Osteocyte (in vitro differentiated cells): ENCODE measurements at places on chromosomes 1 and 21. TPM values are rescaled to one million over a fixed set of nuclear protein-coding genes. Genes with fewer than 3 reads are reported as not detected.

GRCh38 chr1:207030522-207031009 lies 2.0 kb downstream of the C1orf116 start:
- no peak for DNase-seq

DNA sequence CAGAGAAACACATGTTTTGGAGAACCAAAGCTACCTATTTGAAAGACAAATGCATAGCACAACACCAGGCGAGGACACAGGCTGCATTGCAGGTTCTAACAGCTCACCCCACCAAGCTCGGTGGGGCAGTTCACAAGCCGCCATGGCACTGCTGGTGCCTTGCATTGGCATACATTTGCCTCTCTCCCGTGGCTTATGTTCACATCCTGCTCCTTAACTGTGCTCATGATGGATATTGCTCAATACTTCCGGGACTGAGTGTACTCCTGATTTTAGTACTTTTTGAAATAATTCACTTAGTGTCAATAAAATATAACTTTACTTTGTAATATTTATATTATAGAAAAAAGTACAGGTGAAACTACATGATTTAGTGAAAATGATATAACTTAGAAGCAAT lies 1187.4 kb upstream of the NCAM2 start:
- no peak for DNase-seq

- DNase-seq, result no peak
These were observed 25.3 kb downstream of the CHI3L2 start for GRCh38 chr1:111252786-111253185.

DNA sequence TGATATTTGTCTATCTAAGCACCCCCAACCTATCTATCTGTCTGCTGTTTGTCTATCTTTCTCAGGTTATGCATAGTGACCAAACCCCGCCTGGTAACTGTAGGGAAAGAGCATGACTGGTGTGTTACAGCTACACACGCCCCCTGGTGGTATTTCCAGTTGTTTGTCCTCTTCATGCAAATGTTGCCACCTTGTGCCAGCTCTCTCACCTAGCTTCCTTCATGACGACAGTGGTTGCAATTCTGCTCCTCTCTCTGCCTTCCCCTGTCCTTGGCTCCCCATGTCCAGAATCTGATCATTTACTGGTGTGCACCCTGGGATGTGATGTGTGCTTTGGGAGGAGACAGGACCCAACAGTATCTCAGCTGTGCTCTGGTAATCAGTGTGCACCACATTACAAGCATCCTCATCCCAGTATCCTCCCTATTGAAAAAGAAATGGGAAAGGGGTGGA lies 8.1 kb upstream of the INKA2 start:
- DNase-seq, result peak; percentile 83

- DNase-seq, result no peak
These were observed 570 bp upstream of the PEX10 start for GRCh38 chr1:2412773-2413494.

- no peak for DNase-seq
These were observed 152.9 kb downstream of the FCRL5 start for GRCh38 chr1:157399343-157399983.

GRCh38 chr1:207917080-207917479 lies 6.2 kb upstream of the CD34 start:
- DNase-seq, result no peak

- DNase-seq, result no peak
These were observed 36.1 kb upstream of the CACYBP start for GRCh38 chr1:174963529-174964125.

DNA sequence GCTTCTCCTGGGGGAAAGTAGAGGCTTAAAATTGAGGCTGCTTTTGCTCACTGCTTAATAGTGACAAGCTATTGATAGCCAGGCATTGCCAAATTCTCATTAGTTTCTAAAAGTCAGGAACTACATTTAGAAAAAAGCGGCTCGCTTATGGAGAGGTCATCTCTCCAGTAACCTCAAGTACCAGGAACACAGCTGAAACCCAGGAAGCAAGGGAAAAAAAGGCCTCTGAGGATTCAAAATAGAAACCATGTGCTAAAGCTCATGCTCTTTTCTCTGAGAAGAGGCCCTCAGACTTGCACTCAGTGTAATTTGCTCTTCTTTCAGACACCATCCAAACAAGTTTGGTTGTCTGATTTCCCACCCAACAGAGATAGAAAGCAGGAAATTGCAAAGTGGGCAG lies 261.4 kb upstream of the USP25 start:
- no peak for DNase-seq

- no peak for DNase-seq
These were observed 37.4 kb downstream of the VANGL1 start for GRCh38 chr1:115679141-115679611.

DNA sequence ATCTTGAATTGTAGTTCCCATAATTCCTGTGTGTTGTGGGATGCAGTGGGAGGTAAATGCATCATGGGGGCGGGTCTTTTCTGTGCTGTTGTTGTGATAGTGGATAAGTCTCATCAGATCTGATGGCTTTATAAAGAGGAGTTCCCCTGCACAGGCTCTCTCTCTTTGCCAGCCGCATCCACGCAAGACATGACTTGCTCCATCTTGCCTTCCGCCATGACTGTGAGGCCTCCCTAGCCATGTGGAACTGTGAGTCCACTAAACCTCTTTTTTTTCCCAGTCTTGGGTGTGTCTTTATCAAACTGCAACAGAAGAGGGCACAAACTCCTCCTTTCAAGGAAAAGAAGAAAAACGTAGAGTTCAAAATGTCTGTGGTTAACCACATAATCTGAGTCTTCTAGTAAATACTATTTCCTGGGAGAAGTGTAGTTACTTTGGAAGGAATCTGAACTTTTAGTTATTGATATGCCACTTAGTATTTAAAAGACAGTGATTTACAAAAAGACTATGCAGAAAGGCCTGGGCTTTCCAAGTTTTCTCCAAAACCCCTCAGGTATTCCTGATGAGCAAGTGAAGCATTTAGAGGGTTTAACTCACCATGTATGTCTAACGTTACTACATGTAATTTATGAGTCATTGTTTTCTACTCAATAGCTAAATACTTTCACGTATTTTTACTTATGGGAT lies 10.0 kb downstream of the ADAMTS1 start:
- no peak for DNase-seq

DNA sequence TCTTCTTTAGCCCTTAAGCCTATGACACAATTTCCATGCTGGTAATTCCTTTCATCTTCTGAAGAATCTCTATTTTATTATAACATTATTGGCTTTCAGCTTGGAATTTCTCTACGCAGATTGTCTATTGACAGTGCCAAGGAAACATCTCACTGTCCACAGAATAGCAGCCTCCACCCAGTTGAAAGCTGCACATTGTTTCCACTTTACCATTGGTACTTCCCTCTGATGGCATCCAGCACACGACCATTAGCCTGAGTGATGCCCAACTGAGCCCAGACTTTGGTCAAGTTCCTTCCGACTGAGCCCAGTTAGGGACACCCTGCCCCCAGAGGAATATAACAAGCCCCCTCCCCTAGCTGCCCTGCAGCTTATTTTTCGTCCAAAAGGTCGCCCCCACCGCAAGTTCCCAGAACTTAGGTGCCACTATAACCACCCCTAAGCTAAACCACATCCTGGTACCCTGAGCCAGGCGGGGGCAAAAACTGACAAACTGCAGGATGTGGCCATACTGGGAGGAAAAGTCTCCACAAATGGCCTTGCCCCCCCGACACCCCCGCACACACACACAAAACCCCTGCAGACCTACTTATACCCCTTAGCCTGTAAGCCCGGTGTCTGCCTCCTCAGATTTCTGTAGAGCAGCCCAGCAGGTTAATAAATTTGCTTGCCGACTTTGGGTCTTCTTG lies 13.2 kb downstream of the GBP5 start:
- DNase-seq, result no peak

DNA sequence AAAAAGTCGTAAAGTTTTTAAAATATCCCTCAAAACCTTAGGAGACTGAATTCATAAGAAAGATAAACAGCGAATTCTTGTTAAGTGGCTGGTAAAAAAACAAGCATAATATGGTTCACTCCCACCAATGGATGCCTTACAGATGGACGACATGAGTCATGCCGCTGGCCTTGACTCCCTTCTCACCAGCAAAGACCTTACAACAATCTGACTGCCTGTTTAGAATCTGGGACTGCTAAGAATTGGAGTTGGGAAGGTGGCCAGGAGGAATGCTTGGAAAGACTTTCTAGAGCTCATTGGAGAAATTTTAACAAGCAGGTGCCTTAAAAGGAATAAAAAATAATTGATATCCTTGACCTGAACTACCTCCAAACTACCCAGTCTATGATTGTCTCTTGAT lies 206.9 kb upstream of the FMN2 start:
- no peak for DNase-seq

DNA sequence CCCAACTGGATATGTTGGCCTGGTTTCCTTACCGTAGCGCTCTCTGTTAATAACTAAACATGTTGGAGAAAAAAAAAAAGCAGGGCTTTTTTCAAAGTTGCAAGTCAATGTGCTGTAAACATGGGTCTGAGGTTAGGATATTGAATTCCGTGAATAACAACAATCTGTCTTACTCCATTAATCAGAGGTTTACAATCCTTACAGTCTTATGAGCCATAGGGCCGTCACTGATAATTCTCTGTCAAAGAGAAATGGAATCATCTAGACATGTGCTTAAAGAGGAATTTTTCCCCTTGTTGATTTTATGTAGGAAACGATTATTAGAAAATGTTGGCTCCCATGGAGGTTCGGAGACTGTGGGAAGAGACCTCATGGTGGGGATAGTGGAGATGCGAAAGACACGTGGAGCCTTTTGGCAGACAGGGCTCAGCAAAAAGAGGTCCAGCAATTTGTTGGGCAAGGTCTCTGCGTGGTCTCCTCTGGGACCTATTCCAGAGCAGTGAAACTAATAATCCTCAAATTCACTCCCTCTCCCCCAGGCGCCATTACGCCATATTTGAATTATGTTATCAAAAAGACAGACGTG lies 83.5 kb upstream of the CLDN14 start:
- peak; percentile 4 for DNase-seq

DNA sequence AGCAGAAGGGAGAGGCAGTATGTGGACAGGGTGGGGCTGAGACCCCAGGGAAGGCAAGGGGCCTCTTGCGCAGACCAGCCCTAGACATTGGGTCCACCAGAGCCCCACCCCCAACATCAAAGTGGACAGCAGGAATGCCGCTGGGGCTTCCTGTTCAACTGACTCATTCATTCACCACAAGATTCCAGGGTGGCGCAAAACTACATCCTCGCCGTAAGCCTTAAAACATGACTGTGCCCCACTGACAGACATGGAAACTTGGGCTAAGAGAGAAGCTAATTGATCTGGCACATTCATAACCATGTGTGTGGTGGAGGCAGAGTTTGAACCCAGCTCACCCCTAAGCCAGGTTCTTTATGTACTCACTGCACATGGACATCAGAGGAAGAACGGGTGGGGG lies 14.0 kb downstream of the COL16A1 start:
- no peak for DNase-seq

GRCh38 chr1:84259376-84259775 lies 42.1 kb upstream of the SAMD13 start:
- DNase-seq, result no peak

DNA sequence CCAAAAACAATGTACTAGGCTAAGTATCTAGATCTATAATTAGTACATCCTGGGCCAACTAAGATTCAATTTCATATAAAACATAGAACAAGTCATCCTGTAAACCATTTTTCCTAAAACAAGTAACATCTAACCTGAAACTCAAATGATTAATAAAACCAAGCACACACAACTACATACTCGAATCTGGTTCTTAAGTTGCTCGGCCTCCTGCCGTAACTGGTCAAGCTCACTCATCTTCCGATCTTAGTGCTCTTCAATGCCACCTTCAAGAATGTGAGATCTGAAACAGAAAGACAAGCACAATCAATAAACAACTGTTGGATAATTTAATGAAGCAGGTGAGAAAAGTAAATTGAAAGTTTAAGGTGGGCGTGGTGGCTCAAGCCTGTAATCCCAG lies 46.9 kb upstream of the NADK start:
- no peak for DNase-seq

DNA sequence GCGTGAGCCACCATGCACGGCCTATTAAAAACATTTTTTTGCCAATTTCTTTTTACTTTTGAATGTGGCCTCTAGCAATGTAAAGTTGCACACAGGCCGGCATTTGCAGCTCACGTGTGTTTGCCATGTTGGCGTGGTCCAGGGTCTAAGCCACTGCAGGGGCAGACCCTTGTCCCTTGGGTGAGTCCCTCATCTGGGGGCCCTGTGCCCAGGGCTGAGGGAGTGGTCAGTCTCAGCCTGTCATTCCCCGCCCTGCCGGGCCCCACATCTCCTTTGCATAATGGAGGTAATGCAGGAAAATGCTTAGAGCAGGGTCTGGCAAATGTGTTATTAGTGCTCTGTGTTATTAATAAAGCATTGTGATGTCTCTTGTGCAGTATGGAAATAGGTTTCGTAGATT lies 16.9 kb downstream of the AGPAT3 start:
- DNase-seq, result no peak

GRCh38 chr1:108117237-108117636 lies 82.9 kb downstream of the SLC25A24 start:
- DNase-seq, result no peak

Gene TTC3
- 242 and 252 TPM in 2 replicates for total RNA-seq

Gene PLA2G2A
- total RNA-seq, result not detected in 2 replicates

Gene TNFSF4
- 0.35 and 0.57 TPM in 2 replicates for total RNA-seq

Gene ORC1
- total RNA-seq, result 1.9 and 3.0 TPM in 2 replicates

Gene CD58
- total RNA-seq, result 11.0 and 11.1 TPM in 2 replicates

Gene TRIM67
- 0.32 and 0.39 TPM in 2 replicates for total RNA-seq
